Stimulated activated CD4-positive, alpha-beta T cell treated with anti-CD3 and anti-CD28 coated beads, Interleukin-1b, Interleukin-23, amount 100 ng/mL, for 4 hours (primary cell): ENCODE measurements at places on chromosomes 3 and 15.

DNA sequence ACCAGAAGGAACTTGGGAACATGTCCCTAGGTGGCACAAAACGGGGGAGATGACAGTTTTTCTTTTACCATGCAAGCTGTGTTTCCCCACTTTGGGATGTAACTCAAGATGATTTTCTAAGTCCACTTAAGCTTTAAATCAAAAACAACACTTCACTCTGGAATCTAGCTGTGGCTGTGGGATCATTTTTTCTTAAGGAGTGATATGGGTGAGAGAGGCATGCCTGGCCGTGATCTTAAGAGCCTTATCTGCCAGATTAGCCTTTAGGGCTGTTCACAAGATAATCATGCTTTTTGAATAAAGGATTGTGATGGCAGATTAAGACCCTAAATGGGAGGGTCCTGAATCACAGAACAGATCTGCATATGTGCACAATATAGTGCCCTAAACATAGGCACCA, 384.8 kb upstream of the SEMA6D start:
- no peak for DNase-seq

DNA sequence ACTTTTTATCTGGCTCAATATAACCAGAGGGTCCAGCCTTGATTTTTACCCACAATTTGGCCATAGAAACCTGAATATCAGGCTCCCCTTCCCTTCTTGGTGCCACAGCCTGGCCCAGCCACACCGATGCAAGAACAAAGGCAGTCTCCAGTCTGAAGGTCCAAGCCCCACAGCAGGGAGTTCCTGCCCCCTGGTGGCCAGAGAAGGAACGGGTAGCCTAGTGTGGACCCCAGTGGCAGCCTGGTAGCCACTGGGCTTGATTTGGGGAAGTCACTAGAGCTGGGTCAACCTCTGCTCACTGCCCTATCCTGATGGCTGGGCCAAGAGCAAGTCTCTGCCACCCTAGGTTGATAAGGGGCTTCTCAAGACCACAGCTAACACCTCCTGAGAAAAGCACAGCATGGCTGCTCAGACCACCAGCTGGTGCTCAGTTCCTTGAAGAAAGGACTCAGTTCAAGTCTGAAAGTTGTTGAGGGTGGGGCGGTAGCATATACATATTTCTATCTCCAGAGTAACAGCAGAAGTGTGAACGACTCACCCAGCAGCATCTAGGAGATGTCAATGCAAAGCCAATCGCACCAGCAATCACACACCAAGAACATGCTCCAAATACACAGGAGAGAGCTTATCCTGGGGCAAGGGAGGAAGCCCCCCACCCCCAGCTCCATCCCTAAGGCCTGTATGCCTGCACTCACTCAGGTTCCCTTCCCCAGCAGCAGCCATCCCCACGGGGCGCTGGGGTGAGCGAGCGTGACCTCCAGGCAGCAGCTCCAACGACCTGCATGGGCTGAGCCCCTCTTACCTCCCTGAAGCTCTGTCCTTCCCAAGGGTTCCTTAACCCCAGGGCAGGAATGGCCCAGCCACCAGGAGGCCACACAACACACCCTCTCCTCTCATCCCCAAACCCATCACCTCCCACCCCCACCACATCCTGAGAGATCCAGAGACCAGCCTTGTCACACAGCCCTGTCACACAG, 7.6 kb downstream of the PFKFB4 start:
- peak; percentile 81 for DNase-seq

- DNase-seq, result no peak
These were observed 163.6 kb downstream of the KCNMB2 start for GRCh38 chr3:178699810-178700209.

GRCh38 chr3:50132421-50133282, 22.5 kb upstream of the SEMA3F start:
- DNase-seq, result no peak

- DNase-seq, result no peak
These were observed 18.4 kb upstream of the ZBTB47 start for GRCh38 chr3:42635111-42635510.

GRCh38 chr15:40242213-40242599, 3.3 kb downstream of the PAK6 start:
- no peak for DNase-seq

DNA sequence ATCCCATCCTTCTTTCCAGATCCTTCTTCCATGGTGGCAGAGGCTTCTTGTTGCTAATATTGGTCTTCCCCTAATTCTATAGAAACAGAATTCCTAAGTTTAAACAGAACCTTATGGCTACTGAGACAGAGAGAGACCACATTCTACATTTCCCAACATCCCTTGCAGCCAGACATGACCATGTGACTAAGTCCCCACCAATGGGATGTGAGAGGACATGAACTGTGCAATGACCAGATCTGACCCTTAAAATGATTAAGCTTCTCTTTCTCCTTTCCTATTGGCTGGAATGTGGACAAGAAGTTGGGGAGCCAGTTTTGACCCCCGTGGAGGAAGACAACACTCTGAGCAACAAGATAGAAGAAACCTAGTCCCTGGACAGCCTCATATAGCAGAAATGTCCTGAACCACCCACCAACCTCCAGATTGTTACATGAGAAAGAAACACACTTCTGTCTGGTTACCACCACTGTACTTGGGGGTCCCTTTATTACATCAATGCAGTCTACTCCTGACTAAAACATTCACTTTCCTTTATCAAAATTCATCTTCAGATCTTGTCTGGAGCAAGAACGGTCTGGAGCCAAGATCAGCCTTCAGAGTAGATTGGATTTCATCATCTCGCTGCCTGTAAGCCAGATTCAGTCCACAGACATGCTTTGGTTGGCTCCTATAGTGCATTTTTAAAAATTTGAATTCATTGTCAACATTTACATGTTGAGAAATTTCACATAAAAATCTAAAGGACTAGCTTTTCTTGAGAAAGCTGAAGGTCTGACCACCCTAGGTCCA, 183.9 kb downstream of the SHQ1 start:
- no peak for DNase-seq

DNA sequence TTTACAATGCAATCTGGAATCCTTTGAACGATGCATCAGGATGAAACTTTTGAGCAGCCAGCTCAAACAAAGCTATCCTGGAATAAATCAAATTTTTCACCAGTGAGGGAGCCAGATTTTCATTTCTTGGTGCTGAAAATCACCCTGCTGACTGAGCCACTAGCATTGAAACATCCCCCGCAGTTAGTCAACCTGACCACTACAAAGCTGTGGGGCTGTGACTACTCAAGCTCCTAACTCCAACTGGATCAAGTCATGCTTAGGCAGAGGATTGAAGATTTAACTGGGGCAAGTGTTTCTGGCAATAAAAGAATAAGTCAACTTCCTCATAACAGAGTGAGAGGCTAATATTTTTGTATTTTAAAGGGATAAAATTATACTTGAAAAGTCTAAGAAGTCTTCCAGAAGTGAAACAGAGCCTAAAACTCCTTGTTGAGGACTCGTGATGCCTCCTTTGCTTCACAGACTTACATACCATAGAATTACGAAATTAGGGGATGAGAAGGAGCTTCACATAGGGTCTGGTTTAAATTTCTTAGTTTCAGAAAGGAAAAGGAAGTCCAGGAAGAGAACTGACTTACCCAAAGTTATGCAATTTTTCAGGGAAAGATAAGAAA, 177.8 kb downstream of the SERPINI1 start:
- DNase-seq, result no peak

GRCh38 chr3:32850226-32850625, 32.4 kb downstream of the TRIM71 start:
- no peak for DNase-seq

DNA sequence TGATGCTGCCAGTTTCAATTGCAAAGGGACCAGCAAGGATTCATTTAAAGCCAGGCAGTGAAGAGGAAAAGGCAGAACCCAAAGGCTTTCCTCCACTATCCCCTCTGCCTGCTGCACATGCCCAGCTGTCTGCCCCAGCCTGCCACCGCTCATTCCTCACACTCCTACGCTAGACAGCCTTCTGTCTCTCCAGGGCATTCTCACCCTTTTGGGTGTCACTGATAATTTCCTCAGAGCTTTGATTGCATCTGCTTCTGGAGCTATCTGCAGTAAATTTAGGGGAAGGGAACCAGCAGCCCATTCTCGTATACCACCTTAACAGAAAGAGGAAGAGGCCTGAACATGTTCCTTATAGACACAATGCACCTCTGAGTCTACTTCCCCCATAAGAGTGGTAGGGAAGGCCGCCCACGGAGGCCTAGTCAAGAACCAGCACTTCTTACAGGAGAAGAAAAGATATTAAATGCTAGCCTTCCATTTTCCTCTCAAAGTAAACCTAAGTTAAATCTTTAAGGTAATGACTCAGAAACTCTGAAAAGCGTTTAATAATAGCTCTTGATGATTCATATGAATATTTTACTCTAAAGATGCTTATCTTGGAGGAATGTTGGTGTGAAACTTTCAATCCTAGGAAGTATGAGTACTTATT, 20.9 kb downstream of the NUDT16 start:
- DNase-seq, result no peak

- no peak for DNase-seq
These were observed 855.5 kb downstream of the ROBO1 start for GRCh38 chr3:78912259-78912658.

DNA sequence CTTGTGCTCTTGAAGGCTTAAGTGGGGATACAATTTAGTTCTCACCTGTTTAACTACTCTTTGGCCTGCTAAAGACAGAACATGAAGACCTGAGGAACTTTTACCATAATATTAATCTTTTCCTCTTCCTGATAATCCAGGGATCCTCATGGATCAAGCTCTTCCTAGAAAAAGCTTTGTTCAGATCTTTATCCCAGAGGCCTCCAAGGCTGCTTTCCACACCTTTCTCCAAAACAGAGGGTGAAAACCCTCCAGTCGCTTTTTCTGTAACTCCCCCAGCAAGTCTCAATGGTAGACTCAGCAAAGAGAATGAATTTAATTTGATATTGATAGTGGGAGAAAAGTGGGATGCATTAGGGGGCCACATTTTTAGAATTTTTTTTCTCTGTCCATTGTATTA, 203.6 kb downstream of the CGGBP1 start:
- DNase-seq, result no peak

- no peak for DNase-seq
These were observed 728.2 kb upstream of the NECTIN3 start for GRCh38 chr3:110343376-110343775.
